ENCODE measurements at places on chromosomes 16 and 17.

DNA sequence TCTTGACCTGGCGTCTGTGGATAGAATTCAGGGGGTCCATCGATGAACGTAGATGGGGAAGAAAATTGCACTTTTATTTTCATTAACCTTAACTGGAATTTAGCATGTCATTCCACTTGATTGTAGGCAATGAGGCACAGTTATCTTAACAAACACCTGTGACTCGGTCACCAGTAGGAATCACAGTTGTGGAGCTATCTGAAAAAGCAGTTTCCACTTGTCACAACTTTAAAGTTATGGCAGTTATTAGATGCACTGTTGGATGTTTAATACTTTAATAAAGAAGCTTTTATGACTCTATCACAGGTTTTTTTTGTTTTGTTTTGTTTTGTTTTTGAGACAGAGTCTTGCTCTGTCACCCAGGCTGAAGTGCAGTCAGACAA lies 83.7 kb upstream of the LGALS9 start:
- DNase-seq = no peak

- peak; percentile 65 for DNase-seq
Measured at GRCh38 chr17:74972107-74972972, at the start of gene HID1. Gene HID1, minus strand, starts transcription at chr17:74972759. Its CDS starts 103 bp downstream, at chr17:74972656.

DNA sequence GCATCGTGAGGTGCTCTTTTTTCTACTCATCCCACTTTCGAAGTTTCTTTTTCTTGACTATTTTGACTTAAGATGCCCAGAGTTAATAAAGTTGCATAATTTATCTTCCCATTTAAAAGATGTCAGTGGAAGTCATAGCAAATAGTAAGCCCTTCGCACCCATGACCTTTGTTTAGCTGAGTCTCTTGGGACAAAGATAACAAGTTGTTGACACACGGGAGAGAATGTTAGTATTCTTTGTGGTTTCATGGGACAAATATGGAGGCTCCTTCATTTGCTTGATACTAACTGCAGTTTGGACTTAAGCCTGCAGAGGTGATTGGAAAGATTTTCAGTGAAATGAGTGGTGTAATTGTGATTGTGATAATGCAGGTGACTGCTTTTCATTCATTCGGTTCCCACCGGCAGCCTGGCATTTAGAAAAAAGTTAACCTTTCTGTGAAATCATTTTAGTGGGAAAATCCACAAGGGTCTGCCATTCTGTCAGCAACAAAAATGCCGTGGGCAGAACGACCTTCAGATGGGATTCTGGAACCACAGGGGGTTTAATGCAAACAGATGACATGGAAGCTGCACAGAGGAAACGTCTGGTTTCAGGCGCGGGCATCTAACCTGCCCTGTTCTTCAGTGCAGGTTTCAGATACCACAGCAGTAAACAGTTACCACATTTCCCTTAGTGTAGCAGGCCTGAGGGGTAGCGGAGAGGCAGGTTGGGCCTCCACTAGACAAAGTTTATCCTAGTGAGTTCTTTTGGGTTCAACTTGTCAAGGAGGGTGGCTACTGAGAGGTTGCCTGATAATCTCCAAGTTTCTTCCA lies 123.0 kb downstream of the RPTOR start:
- no peak for DNase-seq

- DNase-seq = no peak
Measured at GRCh38 chr16:88286301-88286923, 96.3 kb upstream of the ZNF469 start.

DNA sequence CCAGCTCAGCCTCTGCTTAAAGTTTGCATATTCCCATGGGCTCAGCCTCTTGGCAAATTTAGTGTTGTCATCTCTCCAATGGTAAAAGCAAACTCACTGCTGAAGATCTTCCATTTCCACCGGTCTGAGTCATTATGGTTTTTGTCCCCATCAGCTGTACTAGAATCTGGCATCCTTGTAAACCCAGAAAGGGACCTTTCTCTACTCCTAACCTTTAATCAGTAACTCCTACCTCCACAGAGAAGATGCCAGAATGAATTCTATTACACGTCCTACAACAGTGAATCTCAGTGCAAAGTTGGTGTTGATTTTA lies 45.8 kb downstream of the ZNF652 start:
- DNase-seq = no peak

GRCh38 chr17:14919631-14920213 lies 345.4 kb downstream of the PMP22 start:
- no peak for DNase-seq

DNA sequence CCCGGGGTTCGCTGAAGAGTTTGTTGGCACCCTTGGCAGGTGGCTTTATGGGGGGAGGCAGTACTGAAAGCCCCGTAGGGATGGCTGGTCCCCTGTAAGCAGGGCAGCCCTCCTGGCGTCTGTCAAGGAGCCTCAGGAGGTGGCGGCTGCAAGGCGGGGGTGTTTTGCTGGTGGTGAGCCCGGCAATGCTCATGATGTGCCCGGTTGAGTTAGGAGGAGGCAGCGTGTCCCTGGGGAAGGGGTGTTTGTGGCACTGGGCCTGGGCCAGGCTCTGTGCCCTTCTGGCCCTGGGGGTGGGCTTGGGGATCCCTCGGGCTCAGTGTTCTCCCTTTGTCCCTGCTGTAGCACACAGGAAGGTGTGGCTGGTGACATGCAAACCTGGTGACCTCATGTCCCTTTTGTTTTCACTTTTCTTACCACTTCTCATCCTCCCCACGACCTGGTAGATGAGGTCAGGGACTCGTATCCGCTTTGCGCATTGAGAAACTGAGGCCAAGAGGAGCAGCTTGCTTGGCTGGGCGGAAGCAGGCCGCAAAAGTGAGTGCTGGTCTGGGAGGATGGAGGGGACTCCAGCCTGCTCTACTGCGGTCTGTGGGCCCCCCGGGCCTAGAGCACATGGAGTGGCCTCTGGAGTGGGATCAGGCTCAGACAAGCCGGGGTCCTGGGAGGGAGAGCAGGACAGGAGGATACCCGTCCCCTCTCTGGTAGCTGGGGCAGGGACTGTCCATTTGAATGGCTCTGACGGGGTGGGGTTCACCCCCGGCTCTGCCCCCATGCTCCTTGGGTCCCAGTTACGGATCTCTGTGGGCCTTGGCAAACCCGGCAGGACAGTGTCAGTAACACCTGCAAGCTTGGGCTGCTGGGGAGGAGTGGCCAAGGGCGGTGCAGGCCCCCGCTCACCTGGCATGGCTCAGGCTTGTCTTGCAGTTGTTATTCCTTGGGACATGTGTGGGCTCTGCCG lies 2.2 kb downstream of the SNN start:
- no peak for DNase-seq

DNA sequence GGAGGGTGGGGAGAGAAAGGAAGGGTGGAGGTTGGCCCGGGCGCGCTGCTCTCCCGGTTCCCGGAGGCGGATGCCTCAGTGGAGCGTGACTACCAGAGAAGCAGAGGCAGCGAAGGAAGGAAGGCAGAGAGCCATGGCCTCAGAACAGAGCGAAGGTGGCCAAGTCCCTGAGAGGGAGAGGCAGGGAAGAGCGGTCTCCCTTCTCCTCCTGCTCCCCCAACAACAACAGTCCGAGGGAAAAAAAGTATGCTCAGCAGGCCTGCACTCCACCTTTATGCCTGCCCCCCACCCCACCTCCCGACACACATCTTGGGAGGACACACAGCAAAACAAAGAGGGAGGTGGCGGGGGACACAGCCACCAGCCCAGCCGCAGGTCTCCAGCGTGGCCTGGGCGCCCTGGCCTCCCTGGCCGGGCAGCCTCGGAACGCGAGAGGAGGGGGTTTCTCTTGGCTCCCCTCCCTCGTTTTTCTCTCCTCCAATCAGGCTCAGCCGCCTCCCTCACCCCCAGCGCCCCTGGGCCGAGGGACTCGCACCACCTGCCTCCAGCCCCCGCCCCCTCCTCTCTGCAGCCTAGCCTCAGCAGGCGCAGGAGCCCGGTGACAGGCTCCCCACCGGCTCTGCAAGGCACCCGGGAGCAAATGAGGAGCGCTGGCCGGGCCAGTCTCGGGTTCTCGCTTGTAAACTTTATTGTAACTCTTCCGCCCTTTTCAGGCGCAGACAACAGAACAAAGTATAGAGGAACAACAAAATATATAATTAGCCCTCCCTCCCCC lies 1.1 kb upstream of the HOXB7 start:
- DNase-seq = no peak

- no peak for DNase-seq
Measured at GRCh38 chr16:9908613-9909012, 273.6 kb downstream of the GRIN2A start.

GRCh38 chr17:50087246-50087911 lies 7.8 kb upstream of the PDK2 start:
- peak; percentile 59 for DNase-seq

- DNase-seq = no peak
Measured at GRCh38 chr16:46850619-46851555, 19.9 kb upstream of the C16orf87 start.

All from activated CD8-positive, alpha-beta memory T cell treated with anti-CD3 and anti-CD28 coated beads for 4 hours (primary cell).